GM13976 (cell line): ENCODE measurements at places on chromosomes 3 and 15.
A peak's percentile ranks its signal among the peaks of the same experiment; 100 is the strongest.

- DNase-seq, result no peak
These were observed 25.7 kb downstream of the TYRO3 start for GRCh38 chr15:41584636-41585126.

DNA sequence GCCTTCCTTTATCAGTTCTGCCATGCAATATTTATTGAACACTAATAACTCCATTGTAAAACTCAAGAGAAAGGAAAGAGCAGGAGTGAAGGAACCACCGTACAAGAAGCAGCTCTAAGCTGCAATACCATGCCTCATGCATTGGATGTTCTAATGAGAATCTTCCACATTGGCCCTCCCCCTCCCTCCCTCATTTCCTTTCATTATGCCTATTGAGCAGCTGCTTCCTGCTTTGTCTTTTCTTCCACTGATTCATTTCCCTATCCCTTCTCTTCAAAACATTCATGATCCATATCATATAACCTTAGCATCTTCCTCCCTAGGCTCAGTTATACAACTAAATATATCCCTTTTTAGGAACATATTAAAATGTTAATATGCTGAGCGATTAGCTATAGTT lies 698.7 kb upstream of the GOLIM4 start:
- no peak for DNase-seq

DNA sequence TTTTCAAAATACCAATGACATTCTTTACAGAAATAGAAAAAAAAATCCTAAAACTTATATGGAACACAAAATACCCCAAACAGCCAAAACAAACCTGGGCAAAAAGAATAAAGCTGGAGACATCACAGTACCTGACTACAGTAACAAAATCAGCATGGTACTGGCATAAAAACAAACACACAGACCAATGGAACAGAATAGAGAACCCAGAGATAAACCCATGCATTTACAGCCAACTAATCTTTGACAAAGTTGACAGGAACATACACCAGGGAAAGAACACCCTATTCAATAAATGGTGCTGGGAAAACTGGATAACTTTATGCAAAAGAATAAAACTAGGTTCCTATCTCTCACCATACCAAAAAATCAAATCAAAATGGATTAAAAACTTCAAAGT lies 36.4 kb downstream of the SCAPER start:
- DNase-seq, result no peak

GRCh38 chr15:92909136-92909781 lies 9.1 kb downstream of the CHD2 start:
- no peak for DNase-seq

DNA sequence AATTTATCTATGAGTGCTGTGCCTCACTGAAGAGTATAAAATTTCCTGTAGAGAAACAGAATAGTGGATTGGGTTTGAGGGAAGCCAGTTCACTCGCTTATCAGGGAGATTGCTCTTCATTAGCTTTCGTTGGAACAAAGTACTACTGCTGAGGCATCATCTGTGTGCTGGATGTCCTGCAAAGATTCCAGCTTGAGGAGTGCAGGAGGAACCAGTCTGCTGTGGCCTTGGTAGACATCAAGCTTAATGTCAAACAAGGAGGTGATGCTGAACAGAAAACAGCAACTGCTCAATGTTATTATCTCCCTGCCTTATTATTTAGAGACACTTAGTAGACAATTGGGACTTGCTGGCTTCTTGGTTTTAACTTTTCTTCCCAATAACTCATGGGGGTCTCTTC lies 297.5 kb upstream of the DPH6 start:
- no peak for DNase-seq

DNA sequence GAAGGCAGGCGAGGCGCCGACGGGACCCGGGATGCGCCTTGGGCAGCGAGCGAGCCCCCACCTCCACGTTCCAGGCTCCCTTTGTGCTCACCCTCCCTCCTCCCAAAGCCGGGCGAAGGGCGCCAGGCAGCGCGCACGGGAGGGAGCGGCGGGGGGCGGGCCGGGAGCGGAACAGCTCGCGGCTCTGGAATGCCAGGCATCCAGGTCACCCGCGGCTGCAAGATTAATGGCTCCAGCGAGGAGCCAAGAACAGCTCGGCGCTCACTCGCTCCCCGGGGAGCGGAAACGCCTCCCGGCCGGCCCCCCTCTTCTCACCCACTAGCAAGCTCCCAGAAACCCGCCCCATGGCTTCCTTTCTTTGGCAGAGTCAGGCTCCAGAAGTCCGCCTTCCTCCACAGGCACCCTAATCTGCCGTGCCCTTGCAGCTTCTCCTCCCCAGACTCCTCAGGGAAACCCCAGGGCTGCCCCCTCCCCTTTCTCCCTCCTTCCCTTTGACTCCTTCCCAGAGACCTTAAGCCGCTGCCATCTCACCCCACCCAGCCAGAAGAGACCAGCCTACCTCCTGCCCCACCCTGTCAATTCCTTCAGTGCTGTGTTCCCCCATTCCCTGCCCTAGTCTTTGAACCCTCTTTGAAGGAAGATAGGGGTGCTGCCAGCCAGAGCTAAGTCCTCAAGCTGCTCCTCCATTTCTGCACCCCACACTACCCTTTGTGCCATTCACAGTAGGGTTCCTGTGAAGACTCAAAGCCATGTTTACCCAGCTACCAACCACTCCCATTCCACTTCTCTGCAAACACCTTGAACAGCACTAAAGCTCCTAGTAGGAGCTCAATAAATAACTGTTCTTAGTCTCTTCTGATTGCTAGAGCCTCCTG lies 9.9 kb downstream of the AMOTL2 start:
- DNase-seq, result no peak

DNA sequence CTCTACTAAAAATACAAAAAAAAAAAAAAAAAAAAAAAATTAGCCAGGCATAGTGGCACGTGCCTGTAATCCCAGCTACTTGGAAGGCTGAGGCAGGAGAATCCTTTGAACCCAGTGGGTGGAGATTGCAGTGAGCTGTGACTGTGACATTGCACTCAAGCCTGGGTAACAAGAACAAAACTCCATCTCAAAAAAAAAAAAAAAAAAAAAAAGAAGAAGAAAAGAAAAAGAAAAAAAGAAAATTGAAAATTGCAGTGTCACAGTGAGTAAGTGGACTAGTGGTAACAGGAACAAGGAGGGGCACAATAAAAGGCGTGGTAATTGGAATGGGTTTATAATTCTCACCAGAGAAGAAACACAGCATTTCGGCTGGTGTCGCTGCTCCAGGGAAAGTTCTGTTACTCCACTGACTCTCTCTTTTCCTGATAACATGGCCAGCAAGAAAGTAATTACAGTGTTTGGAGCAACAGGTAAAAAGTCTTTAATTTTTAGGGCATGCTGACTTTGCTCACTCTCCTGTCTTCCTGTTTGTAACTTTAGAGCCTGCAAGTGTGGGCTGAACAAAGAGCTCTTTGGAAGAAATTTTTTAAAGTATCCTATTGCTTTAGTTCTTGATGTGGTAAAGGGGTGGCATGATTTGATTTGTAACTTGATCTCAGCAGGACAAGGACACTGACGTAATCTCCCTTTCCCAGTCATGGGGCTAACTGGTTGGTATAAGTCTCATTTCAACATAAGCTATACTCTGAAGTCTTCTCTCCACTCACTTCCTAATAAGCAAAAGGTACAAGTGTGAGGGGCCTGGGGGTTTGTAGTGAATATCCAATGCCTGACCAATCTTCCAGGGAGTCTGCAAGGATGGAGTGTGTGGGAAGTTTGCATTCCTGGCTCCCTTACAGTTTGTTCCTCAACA lies 22.1 kb upstream of the TRA2B start:
- DNase-seq, result no peak

DNA sequence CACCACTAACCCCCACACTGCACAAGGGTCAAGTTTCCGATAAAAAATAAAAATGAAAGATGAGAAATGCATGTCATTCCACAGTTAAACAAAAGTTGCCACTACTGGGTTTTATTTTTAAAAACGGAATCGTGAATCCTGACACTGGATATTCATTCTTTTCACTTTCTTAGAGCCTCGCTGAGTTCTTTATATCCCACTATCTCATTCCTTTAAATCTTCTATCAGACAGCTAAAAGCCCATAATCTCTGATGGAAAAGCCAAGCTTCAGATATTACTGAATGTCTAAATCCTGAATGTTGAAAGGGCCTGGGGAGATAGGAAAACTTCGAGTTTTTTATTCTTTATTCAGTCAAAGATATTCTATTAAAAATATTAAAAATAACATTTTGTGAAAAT lies 11.7 kb downstream of the RIOX2 start:
- DNase-seq, result no peak

- DNase-seq, result no peak
These were observed 52.1 kb downstream of the TM2D3 start for GRCh38 chr15:101600035-101600434.

- DNase-seq, result peak; percentile 49
These were observed 4.9 kb downstream of the RFTN1 start for GRCh38 chr3:16508591-16508995.

DNA sequence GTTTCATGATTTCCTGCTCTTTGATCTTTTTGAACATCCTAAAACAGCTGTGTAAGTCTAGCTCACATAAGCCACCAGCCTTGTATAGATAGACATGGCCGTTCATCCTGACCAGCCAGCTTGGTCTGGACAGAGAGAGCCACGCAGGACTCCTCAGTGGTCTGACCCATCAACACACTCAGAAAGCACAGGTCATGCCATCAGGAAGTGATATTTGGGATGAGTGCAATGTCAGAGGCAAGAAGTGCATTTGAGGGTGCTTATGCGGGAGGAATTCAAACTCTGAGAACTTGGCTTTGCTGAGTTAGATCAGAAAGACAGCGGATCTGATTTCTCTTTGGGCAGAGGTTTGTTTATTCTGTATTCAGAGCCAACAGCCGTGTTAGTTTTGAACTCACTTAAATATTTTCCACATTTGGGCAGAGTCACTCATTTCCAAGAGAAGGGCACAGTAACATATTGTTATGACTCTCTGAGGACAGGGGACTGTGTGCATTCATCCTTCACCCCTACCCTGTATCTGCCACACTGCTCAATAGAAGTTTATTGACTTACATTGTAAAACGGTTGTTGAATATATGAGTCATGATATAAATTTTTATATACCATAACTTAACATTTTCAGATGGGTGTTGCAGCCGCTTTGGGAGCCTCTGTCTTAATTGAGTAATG lies 225.3 kb upstream of the LYSMD4 start:
- no peak for DNase-seq

DNA sequence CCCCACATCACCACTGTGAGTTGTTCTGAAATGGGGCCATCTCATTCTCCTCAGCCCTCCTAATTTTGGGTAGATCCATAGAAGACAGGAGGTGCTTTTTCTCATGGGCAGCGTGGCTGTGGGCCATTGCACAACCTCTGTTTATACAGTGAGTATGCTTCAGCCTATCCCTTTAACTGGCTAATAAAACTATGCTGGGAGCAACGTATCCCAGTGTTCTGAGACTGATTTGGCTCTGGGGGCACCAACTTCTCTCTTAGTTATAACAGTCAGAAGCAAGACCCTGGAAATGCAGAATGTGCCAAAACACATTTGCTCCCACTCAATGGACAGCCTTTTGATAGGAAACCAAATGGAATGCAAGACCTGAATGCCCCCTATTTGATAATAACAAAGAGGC lies 97.1 kb upstream of the ICE2 start:
- no peak for DNase-seq

DNA sequence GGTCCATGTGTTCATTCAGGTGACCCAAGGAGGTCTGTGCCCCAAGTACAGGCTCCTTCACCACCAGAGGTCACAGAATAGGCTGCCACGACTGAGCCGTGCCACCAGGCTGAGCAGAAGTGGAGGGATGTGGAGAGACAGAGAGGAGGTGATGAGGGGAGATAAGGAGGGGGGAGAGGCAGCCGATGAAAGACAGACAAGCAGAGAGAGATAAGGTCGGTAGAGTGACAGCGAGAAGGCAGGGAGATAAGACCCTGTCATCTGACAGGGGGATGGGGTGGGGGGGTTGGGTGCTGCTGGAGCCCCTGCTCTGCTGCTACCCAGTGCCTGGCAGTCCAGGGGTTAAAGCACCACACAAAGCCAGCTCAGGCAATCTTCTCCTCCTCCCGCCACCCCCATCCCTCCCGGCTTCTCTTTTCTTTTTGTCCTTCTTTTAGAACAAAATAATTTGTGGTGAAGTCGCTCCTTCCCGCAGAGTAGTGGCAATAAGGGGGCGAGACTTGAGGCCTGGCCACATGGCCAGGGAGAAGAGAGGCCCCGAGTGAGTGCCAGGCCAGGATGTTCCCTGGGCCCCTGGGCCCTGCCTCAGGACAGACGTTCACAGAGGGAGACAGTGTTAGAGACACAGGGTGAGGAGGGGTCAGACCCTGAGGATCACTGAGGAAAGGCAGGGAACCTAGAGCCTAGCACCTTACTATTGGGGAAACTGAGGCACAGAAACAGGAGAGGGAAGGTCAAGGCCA lies 67.9 kb downstream of the CACNA2D2 start:
- DNase-seq, result no peak

- no peak for DNase-seq
These were observed 121.0 kb downstream of the GREM1 start for GRCh38 chr15:32838820-32839219.

DNA sequence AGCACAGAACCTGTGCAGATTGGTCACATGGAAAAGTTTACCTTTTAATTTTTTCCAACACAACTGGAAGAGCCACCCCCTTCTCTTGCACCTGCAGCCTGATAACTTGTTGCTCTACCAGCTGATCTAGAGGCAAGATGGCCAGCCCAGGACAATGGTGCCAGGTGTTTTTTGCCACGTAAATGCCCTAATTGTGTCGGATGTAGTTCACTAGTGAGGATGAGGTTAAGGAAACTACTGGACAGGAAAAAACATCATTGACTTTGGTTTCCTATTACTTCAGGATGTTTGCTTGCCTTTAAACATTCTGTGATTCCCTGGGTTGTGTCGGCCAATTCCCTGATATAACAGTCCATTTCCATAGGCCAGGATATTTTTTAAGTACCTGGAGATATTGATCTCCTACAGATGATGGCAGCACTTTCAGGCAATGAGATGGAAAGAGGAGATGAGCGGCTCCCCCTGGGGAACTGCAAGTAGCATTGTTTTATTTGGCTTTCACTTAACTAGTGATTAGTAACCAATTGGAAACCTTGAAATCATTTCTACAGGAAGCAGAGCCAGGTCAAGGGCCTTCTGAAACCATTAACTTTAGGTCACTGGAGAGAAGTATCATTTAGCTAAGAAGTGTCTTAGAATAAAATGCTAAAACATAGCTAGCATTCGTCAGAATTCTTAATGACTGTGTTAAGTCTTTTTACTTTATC lies 72.5 kb downstream of the OSBPL10 start:
- no peak for DNase-seq

DNA sequence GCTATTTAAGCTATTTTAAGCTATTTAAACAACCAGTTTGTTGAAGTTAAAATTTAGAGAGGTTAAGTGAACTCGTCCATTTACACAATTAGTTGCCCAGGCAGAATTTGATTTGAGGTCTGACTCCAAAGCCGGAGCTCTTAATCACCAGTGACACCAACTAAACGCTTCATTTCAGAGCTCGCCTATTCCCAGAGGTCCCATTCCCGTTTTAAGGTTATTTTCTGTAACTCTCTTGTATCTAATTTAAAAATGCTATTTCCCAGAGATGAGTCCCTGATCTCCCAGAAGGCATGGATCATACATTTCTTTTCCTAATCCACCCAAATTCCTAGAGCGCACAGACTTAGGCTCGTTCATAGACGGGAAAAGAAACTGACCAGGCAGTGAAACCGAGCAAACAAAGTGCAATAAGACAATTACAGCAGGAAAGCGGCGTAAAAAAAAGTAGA lies 904 bp upstream of the MCTP2 start:
- DNase-seq, result no peak
